ENCODE measurements at places on chromosomes 12 and 14.

GRCh38 chr12:2179953-2180736, 127.4 kb downstream of the CACNA1C start:
- no peak for DNase-seq

- DNase-seq, result no peak
Measured at GRCh38 chr12:120818416-120818815, 85.7 kb downstream of the SPPL3 start.

- no peak for DNase-seq
Measured at GRCh38 chr12:63841571-63841970, 2.9 kb upstream of the SRGAP1 start.

GRCh38 chr12:12229556-12230092, 37.2 kb downstream of the LRP6 start:
- DNase-seq, result no peak
